ENCODE measurements at places on chromosomes 4 and X. TPM values are rescaled to one million over a fixed set of nuclear protein-coding genes. Genes with fewer than 3 reads are reported as not detected.

The DCHS2 gene
- total RNA-seq, result not detected

The IL3RA gene
- not detected for total RNA-seq

The NWD2 gene
- not detected for total RNA-seq

The TLR8 gene
- total RNA-seq, result not detected

The JAKMIP1 gene
- 0.50 TPM for total RNA-seq

The PPBP gene
- total RNA-seq, result not detected

All from activated naive CD4-positive, alpha-beta T cell treated with anti-CD3 and anti-CD28 coated beads for 36 hours (primary cell).